Inflammatory macrophage treated with lipopolysaccharide for 4 hours (primary cell): ENCODE measurements at places on chromosomes 3 and 15.

GRCh38 chr3:127853681-127854080 is 31.4 kb upstream of the MGLL start:
- DNase-seq: no peak

GRCh38 chr3:139425745-139426400 is 36.4 kb upstream of the COPB2 start:
- no peak for DNase-seq

GRCh38 chr3:22846566-22846965 is 356.6 kb upstream of the UBE2E2 start:
- no peak for DNase-seq

DNA sequence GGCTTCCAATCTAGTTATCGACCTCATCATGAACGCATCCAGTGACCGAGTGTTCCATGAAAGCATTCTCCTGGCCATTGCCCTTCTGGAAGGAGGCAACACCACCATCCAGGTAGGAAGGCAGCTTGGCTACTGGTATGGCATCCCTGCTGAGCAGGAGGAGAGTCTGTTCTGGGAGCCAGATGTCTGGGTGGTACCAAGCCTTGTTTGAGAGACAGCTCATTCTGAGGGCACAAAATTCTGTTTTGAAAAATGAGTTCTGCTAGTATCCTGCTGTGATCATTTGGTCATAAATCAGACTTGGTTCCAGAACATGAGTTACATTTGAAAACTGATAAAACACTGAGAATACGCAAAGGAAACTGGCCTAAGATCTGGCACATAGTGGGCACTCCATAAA is 242.1 kb downstream of the ITPR1 start:
- no peak for DNase-seq

DNA sequence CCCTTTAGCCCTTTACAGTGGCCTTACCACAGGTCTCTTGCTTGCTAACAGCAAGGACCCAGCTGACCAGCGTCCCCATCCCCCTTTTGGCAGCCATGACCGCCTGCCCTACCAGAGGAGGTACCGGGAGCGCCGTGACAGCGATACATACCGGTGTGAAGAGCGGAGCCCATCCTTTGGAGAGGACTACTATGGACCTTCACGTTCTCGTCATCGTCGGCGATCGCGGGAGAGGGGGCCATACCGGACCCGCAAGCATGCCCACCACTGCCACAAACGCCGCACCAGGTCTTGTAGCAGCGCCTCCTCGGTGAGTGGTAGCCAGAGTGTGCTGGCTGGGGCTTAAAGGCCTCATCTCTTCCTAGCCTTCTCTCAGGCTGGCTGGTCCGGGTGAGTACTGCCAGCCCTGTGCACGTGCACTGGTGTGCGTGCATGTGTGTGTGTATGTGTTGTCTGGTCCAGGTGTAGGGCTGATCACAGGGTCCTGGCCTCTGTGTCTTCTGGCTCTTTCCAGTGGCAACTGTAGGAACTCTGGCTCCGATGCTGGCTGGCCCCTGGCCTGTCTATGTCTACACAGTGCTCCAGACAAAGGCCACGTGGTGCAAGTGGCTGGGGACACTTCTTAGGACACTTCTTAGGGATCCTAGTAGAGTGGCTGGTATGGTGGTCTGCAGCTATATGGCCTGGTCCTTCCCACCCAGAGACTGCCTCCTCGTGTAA is 4.4 kb downstream of the CLK3 start:
- no peak for DNase-seq

DNA sequence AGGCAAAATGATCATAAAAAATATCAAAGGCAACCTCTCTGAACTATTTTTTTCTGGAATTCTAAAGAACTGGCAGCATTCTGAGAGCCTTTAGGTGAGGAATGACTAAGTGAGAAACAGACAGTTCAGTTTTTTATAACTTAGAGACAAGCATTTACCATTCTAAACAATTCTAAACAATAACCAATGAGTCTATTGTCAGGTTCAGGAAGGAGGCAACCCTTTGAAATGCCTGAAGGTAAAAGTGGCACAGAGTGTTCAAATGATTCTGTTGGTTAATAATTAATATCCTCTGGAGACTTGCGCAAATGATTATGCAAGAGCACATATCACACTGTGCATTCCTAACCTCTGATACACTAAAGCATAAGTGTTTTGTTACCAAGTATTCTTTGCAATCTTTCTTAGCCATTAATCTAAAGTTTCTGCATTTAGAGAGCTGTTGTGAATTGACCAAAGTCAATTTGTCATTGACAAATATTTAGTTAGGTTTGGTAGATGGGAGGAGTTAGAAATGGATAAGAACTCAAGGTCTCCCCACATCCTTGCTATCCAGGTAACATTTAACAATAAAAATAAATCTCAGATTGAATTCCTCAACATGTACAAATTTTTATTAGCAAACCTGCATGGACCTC is 9.2 kb upstream of the TGFBR2 start:
- peak; percentile 40 for DNase-seq

DNA sequence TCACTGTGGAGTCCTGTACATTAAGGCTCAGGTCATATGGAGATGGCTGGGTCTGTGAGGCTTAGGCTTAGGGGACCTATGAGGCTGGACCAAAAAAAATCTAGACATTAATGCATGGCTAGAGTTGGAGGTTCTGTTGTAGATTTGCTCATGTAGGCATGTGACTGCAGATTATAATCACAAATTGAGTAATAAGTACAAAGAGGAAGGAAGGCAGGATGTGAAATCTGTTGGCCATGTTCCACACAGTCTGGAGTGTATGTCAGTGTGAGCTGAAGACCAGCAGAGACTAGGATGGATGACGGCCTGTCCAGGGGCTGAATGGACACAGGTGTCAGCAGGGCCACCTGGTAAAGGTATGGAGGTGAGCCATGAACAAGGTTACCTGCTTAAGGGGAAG is at the start of gene ST3GAL6:
Gene ST3GAL6 (plus strand): TSS at position 265 of the 400 bp plus-strand sequence. CDS start 5,101 bp downstream, outside the sequence.
- DNase-seq: peak; percentile 92

DNA sequence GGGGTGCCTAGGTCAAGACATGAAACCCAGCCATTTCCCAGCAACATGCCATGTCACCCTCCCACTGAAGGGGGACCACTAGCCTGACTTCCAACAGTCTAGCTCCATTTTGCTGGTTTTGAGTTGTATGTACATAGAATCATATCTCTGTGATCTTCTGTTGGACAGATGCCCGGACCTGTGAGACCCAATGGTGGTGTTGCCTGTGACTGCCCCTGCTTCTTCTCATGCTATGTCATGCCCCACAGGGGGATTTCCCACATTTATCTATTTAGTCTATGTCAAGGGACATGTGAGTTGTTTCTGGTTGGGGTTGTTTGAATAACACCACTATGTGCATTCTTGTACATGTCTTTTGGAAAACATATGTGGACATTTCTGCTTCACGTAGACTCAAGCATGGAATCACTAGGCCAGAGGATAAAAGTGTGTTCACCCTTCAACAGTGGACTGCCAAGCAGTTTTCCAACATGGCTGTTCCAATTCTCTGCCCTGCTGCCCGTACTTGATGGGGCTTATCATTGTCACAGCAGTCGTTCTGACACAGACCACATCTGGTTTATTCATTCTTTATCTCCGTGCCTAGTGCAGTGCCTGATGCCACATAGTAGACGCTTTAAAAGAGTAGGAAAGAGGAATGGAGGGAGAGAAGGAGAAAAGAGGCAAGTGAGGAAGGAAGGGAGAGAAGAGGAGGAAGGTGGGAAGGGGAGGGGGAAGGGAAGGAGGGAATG is 114.4 kb downstream of the TPRA1 start:
- DNase-seq: peak; percentile 10

GRCh38 chr3:84275532-84275931 is 683.3 kb upstream of the CADM2 start:
- no peak for DNase-seq

- DNase-seq: no peak
Measured at GRCh38 chr15:29615791-29616190, 206.5 kb downstream of the TJP1 start.

DNA sequence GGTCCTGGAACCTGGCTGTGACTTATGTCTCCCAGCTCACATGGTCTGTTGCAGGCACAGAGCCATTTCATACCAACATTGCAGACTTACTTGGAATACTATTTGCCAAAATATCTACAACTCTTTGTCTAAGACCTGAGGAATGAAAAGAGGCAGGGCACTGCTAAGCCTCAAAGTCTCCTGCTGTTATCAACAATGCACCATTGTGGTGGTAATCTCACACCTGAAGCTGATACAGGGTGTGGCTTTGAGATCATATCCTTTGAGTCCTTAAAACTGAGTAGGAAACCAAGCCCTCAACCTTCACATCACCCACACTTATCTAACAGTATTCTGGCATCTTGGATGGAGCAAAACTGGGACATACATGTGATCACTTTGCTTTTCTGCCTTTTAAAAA is 782.0 kb downstream of the EPHA3 start:
- no peak for DNase-seq

- DNase-seq: no peak
Measured at GRCh38 chr3:9110316-9110715, 139.1 kb downstream of the SRGAP3 start.

DNA sequence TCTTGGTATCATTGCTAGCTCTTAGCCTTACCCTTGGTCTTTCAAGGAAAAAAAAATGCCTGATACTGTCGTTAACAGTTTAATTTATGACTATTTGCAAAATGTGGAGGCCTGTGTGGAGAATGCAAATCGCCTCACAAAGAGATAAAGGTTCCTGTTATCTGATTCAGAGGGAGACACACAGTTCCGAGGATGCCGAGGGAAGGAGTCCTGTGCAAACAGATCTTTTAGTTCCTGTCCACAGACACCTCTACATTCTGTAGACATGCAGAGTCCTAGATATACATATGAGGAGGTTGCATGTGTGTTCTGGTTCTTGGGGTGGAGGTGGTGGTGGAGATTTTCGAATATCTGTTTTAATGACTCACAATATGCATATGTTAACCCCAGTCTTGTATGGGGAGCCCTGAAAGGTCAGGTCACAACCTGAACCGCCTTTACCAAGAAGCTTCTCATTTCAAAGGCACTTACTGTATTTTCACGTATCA is 5.7 kb downstream of the NR2F2 start:
- DNase-seq: no peak

DNA sequence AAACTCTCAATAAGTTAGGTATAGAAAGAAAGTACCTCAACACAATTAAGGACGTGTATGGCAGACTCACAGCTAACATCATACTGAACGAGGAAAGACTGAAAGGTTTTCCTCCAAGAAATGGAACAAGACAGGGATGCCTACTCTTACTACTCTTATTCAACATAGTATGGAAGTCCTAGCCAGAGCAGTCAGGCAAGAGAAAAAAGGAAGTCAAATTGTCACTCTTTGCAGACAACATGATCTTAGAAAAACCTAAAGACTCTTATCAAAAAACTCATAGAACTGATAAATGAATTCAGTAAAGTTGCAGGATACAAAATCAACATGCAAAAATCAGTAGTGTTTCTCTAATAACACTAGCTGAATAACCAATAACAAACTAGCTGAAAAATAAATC is 96.0 kb downstream of the C3orf70 start:
- no peak for DNase-seq

DNA sequence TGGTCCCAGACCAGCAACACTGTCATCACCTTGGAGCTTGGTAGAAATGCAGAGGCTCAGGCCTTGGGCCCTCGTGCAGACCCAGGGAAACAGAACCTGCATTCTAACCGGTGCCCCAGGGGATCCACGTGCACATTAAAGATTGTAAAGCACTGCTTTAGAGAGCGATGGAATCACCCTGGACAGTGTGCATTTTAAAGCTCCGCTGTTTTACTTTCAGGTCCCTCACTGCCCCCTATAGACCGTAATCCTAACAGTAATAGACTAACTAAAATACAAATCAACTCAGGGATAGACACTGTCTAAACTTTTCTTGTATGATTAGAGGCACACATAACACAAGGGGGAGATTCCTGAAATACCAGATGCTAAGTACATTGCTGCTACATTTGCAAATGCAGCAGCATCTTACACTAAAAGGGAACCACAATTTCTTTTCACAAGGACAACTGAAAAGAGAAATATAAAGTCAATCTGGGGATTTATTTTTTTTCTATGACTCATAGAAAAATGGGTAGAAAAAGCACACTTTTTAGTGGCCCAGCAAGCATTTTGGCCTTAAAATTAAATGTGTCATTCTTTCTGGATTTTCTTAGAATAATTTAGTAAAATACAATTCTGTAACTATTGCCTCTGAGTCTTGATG is 10.5 kb upstream of the SH3GL3 start:
- peak; percentile 43 for DNase-seq

DNA sequence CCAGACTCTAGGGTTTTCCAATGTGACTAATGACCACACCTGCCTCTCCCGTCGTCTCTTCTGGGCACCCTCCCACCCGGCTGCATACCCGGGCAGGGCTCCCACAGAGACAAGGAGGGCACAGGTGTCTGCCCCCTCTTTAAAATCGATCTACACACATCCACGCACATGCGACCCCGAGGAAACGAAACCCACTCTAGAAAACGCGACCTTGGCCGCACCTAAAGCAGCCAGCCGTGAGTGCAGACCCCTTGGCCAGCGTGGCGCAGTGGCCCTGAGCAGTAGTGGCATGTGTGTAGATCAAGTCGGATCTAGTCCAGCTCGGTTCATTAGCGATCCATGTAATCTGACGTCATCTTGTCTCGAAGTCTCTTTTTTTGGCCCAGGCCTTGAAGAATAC is 151.8 kb downstream of the NSMCE3 start:
- no peak for DNase-seq

GRCh38 chr15:74863239-74864056 is 9.7 kb downstream of the SCAMP2 start:
- DNase-seq: no peak
